ENCODE measurements at places on chromosomes 11 and 22. TPM values are rescaled to one million over a fixed set of nuclear protein-coding genes. Genes with fewer than 3 reads are reported as not detected.

GRCh38 chr11:10526974-10527918 lies 13.7 kb downstream of the RNF141 start:
- DNase-seq: no peak

GRCh38 chr11:105000797-105001196 lies 22.2 kb downstream of the CASP5 start:
- DNase-seq: peak; percentile 53

DNA sequence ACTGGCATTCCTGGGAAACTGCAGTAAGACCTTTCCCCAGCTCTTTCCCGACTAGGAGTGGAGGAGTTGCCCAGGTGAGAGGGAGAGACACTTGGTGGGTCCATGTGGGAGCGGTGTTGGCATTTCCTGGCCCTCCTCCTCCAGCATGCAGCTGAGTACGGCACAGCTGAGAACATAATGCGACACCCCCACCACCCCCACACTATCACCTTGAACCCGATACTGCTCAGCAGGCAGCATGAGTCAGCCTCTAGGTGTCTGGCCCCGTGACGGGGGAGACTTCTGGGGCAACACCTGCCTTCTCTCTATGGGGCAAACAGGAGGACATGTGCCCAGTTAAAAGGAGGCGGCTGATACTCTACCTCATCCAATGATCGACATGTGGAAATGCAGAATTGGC lies 64.4 kb downstream of the PKNOX2 start:
- no peak for DNase-seq

DNA sequence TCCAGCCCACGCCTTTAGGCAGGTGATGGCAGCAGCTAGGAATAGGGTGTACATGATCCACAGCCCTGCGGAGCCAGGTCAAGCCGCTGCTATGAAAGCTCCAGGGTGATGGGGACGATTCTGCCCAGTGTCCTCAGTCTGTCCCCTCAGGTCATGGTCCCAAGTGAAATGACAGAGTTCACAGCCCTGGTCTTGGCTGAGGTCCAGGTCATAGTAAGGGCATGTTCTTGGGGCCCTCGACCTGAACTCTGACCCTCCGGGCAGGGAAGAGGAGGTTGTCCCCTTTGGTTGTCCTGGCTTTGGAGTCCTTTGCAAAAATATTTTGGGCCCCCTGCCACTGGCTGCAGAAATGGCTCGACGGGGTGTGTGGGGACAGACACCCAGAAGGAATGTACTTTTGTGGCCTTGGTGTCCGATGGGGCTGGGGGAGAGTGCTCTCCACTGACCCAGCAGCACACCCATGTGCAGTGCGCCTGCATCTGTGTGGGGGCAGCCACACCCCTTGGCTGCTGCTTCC lies 7.3 kb downstream of the C22orf31 start:
- no peak for DNase-seq

IL10RA gene
- 304 TPM for total RNA-seq

Measured in activated naive CD8-positive, alpha-beta T cell treated with anti-CD3 and anti-CD28 coated beads, Interleukin-2, amount 10 ng/mL, durations not matched to agents 7 days and 5 days (primary cell).